ENCODE measurements at places on chromosomes 3 and 15. TPM values are rescaled to one million over a fixed set of nuclear protein-coding genes. Genes with fewer than 3 reads are reported as not detected.

IQCF5 gene
- not detected for total RNA-seq

IL20RB gene
- 0.73 TPM for total RNA-seq

FRMD4B gene
- 5.7 TPM for total RNA-seq

CKMT1B gene
- 8.7 TPM for total RNA-seq

SLC27A2 gene
- 8.1 TPM for total RNA-seq

ACAA1 gene
- 76.4 TPM for total RNA-seq

PLXNA1 gene
- 30.0 TPM for total RNA-seq

KNG1 gene
- not detected for total RNA-seq

GOLGA6B gene
- total RNA-seq, result 0.11 TPM

TUSC7 gene
- not detected for total RNA-seq

GABRR3 gene
- not detected for total RNA-seq

AGBL1 gene
- not detected for total RNA-seq

BCL2A1 gene
- total RNA-seq, result 16.9 TPM

OR5K2 gene
- not detected for total RNA-seq

DCUN1D1 gene
- 39.7 TPM for total RNA-seq

NANOGP8 gene
- not detected for total RNA-seq

NXPE3 gene
- total RNA-seq, result 11.6 TPM

ALDH1L1 gene
- not detected for total RNA-seq

ABHD6 gene
- total RNA-seq, result 13.4 TPM

PIAS1 gene
- total RNA-seq, result 13.8 TPM

COL6A5 gene
- not detected for total RNA-seq

CILP gene
- total RNA-seq, result not detected

ECE2 gene
- not detected for total RNA-seq

SERINC4 gene
- not detected for total RNA-seq

PYGO1 gene
- 1.8 TPM for total RNA-seq

MYO5C gene
- total RNA-seq, result 16.7 TPM

ITGA11 gene
- not detected for total RNA-seq

FYCO1 gene
- 16.9 TPM for total RNA-seq

CHRNA7 gene
- 1.0 TPM for total RNA-seq

THRB gene
- 9.7 TPM for total RNA-seq

FBXO40 gene
- total RNA-seq, result not detected

Data from PC-3 (cell line).